ENCODE measurements at places on chromosomes 16 and 17. TPM values are rescaled to one million over a fixed set of nuclear protein-coding genes. Genes with fewer than 3 reads are reported as not detected.

Gene ENDOV
- 10.7 TPM for total RNA-seq

Gene MLX
- 38.3 TPM for total RNA-seq

Gene TBC1D26
- total RNA-seq, result not detected

GRCh38 chr16:84581158-84581557, 36.7 kb downstream of the COTL1 start:
- no peak for DNase-seq

GRCh38 chr17:80393241-80393890, 21.6 kb upstream of the ENDOV start:
- DNase-seq, result no peak

- no peak for DNase-seq
These were observed 62.1 kb downstream of the EPN2 start for GRCh38 chr17:19299214-19299747.

GRCh38 chr17:70265471-70265870, 96.1 kb downstream of the KCNJ2 start:
- no peak for DNase-seq

GRCh38 chr17:80082403-80083135, 18.8 kb upstream of the GAA start:
- no peak for DNase-seq

- no peak for DNase-seq
These were observed 910 bp downstream of the ITGAL start for GRCh38 chr16:30473231-30474073.

- DNase-seq, result no peak
These were observed 1.3 kb downstream of the ARRB2 start for GRCh38 chr17:4711661-4712181.

DNA sequence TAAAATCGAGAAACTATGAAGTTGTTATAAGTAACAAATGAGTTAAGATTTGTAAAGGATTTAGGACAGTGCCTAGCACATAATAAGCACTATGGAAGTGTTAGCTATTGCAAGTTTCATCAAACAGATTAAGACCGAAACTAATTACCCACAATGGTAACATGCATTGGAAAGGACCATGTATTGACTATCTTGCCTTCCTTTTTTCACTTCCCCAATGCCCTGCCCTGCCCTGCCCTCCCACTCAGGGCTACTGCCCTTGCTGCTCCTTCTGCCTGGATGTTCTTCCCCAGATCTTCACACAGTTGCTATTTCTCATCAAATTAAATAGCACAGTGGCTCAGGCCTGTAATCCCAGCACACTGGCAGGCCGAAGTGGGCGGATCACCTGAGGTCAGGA, 202.1 kb upstream of the PSMD7 start:
- DNase-seq, result no peak

DNA sequence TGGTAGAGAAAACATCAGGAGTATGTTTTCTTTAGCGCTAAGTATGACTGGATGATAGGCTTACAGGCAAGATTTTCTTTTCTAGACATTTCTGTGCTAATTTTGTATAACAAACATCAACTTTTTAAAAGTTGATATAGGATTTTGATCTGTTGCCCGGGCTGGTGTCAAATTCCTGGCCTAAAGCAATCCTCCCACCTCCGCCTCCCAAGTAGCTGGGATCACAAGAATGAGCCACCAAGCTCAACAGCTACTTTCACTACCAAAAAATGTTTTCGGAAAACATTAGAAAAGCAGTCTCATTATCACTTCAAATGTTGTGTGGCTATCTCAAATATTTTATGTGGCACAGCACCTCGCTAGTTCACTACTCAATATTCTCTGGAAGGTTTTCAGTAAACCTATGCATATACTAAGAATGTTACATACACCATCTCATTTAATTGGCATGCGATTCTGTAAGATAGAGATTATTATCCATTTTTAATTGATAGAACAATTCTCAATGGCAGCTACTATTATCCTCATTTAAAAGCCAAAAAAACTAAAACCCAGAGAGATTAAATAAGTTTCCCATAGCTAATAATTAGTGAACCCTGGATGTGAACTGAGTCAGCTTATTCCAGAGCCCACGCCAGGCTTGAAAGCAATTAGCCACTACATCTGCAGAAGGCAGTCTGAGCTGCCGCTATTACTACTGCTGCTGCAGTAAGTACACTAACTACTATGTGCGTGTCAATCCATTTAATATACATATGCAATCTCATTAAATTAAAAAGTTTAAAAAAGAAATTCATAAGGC, 41.7 kb downstream of the CREBBP start:
- no peak for DNase-seq

- no peak for DNase-seq
These were observed 339.0 kb downstream of the MAF start for GRCh38 chr16:79261481-79261940.

DNA sequence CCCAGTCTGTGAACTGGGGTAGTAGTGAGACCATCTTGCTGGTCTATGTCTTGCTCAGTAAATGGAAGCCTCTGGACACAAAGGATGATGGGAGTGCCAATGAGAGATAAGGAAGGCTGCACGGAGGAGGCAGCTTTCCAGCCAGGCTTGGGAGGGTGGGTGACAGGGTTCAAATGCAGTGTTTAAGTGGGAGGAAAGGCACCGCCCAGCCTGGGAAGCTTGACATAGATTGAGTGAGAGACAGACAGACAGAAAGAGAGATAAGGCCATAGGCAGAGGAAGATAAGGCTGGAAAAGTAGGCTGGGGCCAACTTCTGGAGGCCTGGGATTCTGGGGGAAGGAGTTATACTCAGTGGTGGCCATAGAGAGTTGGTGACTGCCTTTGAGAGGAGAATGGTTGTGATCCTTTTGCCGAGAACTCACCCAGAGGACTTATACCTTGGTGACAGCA, 7.2 kb upstream of the COL1A1 start:
- no peak for DNase-seq

GRCh38 chr16:212999-213398, 16.2 kb downstream of the LUC7L start:
- DNase-seq, result no peak

GRCh38 chr16:14364386-14365199, 265.5 kb downstream of the PARN start:
- no peak for DNase-seq

DNA sequence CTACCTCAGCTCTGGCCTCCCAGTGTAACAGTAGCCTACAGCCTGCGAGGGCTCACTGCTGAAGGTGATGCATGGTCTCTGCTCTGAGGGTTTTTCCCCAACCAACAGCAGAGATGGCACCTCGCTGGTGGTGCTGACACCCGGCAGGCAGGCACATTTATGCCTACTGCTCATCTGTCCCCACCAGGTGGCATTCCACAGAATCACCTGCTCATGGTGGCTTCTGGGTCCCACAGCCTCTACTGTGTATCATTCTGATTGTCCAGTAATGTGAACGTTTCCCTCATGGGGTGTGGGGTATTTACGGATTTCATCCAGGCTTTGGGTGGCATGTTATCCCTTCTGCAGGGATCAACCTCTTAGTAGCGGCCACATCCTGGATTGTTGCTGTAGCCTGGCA, 331.5 kb downstream of the SNX29 start:
- DNase-seq, result no peak

Gene NDE1
- 156 TPM for total RNA-seq

Gene ZG16
- total RNA-seq, result not detected

Gene ACSM5
- total RNA-seq, result 0.26 TPM

GRCh38 chr16:55062442-55062841, 131.8 kb downstream of the IRX5 start:
- DNase-seq, result no peak

Gene HBA2
- total RNA-seq, result 0.92 TPM

Gene ITPRIPL2
- 14.7 TPM for total RNA-seq

- no peak for DNase-seq
These were observed 2.1 kb downstream of the HERPUD1 start for GRCh38 chr16:56933828-56934598.

GRCh38 chr17:79391376-79392233, 219.2 kb downstream of the RBFOX3 start:
- DNase-seq, result no peak

- DNase-seq, result no peak
These were observed 15.7 kb downstream of the GJD3 start for GRCh38 chr17:40348562-40349476.

DNA sequence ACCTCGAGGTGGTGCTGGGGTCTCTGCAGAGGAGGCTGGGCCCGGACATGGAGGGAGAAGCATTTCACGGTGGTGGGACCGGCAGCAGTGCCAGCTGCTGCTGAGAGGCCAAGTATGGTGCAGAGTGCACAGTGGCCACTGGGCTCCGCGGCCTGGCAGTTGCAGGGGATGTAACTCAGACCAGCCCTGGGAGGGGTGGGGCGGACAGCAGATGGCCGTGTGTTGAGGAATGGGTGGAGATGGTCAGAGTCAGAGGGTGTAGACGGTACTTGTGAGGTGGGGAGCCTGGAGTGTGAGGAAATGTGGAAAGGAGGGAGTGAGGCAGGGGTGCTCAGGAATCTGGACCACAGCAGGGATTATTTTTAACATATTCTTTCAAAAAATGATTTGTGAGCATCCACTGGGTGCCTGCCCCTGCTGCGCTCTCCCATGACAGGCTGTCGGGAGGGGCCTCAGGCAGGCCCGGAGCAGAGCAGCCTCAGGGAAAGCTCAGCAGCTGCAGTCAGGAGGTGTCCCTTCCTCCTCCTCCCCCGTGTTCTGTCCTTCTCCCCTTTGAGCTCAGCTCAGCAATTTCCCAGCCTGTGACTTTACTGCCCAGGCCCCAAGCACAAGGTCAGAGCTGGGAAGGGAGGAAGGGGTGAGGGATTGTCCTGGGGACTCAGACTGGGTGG, 113.1 kb downstream of the RAP1GAP2 start:
- no peak for DNase-seq

- no peak for DNase-seq
These were observed 1491.4 kb upstream of the GOT2 start for GRCh38 chr16:60225541-60225940.

DNA sequence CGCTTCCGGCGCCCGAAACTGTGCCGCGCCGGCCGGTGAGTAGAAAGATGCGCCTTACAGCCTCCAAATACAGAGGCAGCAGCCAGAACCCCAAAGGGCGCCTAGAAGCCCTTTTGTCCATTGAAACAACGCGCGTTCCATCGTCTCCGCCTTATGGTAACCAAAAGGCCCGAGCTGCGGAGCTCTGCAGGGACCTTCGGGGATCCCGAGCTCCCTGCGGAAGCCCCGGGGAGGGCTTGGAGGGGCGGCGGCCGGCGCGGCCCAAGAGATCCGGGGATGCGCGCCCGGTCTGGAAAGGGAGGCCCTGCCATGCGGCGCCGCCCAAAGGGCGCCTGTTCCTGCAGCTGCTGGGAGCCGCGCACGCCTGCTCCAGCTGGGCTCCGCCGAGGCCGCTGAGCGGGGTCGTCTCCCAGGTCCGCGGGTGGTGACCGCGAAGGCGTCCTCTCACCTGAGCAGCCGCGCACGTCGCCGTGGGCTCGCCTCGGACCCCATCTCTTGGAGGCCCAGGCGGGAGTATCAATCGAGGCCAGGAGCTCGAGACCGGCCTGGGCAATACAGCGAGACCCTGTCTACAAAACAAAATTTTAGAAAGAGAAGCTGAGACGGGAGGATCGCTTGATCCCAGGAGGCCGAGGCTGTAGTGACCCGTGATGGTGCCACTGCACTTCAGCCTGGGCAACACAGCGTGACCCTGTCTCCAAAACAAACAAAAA, 742 bp upstream of the FBXO31 start:
- no peak for DNase-seq
